ENCODE measurements at places on chromosomes 3 and 15. TPM values are rescaled to one million over a fixed set of nuclear protein-coding genes. Genes with fewer than 3 reads are reported as not detected.

DNA sequence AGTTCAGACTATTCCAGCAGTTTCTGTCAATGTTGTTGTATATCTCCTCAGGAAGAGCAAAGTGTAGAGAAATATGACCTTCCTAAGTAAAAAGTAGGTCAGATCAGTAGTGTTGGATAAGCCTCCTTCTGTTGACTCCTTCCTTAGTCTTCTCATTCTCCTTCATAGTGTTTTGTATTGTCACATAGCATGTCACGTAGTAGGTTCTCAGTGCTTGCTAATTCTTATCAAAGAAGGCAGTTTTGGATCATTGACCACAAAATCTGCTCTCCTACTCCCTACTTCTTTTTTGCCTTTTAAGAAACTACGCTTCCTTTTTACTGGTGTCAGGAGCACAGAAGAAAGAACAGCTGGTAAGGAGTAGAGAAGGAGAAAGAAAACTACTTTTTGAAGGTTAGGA, 1.0 kb upstream of the MGA start:
- peaks cover 4% of the 10 kb centered on the region for H3K4me1 ChIP-seq
- no peak overlapping the region for H3K27ac ChIP-seq
- no peaks in the 10 kb centered on the region for H3K27me3 ChIP-seq
- H3K36me3 ChIP-seq, result no peaks in the 10 kb centered on the region
- H3K4me3 ChIP-seq, result no peak overlapping the region

DNA sequence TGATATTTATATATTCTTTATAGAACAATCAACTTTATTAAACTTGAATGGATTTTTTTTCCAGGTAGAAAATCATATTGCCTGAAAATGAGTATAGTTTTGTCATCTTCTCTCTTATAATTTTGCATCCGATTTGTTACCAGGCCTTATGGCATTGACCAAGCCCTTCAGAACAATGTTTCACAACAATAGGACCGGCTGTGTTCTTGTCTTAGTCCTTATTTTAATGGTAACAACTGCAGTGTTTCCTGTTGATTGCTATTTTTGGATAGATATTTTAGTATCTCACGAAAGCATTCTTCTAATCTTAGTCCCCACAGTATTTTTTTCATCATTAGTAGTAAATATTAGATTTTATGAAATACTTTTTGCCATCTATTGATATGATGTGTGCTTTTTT, 88.1 kb upstream of the ANKRD34C start:
- no peak for DNase-seq
- no peak overlapping the region for H3K4me3 ChIP-seq
- no peaks in the 10 kb centered on the region for H3K4me1 ChIP-seq
- no peaks in the 10 kb centered on the region for H3K36me3 ChIP-seq

DNA sequence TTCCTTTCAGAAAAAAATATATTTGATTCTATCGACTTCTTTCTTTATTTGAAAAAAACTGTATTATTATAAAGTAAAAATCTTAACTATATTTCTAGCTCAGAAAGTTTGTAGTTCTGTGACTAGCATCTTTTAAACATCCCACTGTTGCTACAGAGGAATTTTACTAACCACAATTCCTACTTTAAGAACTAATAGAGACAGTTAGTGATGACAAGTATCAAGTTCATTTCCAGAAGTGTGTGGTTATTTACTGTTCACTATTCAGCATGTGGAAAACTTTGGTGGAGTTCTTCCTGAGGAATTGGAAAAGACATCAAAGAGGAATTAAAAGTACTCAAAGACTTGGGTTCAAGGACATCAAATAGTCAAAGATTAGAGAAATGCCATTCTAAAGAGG, 524.1 kb upstream of the CBLB start:
- no peaks in the 10 kb centered on the region for H3K4me1 ChIP-seq
- H3K27me3 ChIP-seq, result no peaks in the 10 kb centered on the region
- H3K27ac ChIP-seq, result no peak overlapping the region
- H3K36me3 ChIP-seq, result no peaks in the 10 kb centered on the region

DNA sequence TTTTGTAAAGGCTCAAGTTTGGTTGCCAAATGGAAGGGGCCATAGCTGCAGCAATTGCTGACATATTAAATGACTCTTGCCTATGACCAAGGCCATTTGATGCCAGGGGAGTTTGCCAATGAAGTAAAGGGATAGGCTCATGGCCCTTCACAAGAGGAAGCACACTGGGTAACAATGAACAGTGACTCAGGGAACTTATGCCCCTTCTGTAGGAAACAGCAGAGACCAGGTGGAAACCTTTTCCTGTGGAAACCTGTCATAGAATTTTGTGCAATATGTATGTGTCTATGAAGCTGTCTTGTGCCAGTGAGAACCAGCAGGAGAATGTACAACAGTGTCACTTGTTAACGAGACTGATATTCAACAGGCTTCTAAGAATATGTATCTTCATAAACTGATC, 25.4 kb upstream of the AVEN start:
- no peak overlapping the region for H3K4me3 ChIP-seq
- no peak for DNase-seq
- H3K27ac ChIP-seq, result no peak overlapping the region

DNA sequence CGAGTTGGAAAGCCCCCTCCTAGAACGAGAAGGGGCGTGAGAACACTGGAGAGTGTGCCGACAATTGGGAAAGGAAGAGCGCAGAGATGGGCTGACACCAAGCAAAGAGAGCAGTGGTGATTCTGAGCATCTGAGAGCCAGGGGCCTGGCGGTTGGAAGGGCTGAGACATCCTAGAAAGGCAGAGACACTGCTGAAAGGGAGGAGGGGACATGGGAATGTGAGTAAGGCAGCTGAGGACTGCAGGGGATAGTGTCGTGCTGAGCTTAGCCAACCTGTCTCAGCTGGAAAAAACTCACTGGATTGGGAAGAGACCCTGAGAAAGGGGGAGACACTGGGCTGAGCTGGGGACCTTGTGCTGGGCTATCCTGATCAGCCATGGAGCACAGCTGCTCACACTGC, 58.1 kb upstream of the SLC6A6 start:
- no peaks in the 10 kb centered on the region for H3K27me3 ChIP-seq
- DNase-seq, result no peak
- no peak overlapping the region for H3K27ac ChIP-seq

GRCh38 chr15:79208179-79208578, 74.3 kb upstream of the ANKRD34C start:
- no peaks in the 10 kb centered on the region for H3K4me1 ChIP-seq
- no peaks in the 10 kb centered on the region for H3K27me3 ChIP-seq
- no peak overlapping the region for H3K4me3 ChIP-seq
- no peak overlapping the region for H3K27ac ChIP-seq
- no peak for DNase-seq

The TM4SF18 gene
- total RNA-seq, result 19.7 TPM

The DPPA2 gene
- 0.19 TPM for total RNA-seq
